ENCODE measurements at places on chromosomes 12 and 14. TPM values are rescaled to one million over a fixed set of nuclear protein-coding genes. Genes with fewer than 3 reads are reported as not detected.
A peak's percentile ranks its signal among the peaks of the same experiment; 100 is the strongest.

LRRK2 gene
- polyA plus RNA-seq: 0.26 TPM

DNA sequence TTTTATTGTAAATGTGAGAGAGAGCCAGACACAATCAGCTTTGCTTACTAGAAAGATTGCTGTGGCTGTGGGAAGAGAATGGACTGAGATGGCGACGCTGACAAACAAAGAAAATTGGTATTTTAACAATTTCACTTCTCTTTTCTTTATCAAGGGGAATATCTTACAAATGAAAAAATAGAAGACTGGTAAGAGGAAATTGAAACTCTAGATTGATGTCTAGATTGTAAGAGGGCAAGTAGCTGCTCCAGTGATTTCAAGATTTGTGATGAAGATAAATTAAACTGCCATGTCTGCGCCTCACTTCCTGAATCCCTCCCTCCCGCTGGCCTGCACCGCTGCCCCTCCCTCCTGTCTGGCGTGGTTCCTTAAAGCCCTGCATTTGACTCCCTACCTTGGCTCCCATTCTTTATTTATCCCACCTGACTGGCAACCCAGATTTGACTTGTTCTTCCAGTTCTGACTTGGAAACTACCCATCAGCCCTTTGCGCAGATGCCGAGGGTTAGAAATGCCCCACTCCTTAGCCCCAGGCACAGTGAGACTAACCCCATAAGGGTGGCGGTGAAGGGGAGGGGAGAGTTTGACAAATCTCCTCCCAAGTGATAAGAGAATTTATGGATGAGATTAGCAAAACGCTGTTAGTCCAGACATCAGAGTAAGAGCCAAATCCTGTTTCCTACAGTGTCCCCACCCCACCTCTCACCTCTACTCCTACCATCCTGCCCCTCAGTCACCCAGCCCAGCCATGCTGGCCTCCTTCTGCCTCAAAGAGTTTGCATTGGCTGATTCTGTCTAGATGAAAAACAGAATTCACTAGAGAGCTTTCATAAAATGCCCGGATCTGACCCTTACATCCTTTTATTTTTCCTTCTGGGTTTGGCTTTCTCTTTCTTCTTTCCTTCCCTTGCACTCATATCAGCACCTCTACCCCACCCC, 125.3 kb upstream of the ATF7IP start:
- no peak for DNase-seq

DNA sequence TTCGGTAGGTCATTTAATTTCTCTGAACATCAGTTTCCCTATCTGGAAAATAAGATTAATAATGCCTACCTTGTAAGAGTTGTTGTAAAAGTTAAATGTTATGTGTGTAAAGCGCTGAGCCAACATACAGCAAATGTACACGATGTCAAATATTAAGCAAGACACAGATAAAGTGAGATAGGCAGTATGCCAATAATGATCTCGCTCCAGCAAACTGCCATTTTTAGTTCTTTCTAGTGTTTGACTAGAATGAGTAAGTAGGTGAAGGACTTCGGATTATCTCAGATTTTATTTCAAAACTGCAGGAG, 840 bp downstream of the DHRS7 start:
- no peak for DNase-seq

GRCh38 chr12:20620261-20620660, 74.9 kb upstream of the SLCO1C1 start:
- DNase-seq: no peak

DNA sequence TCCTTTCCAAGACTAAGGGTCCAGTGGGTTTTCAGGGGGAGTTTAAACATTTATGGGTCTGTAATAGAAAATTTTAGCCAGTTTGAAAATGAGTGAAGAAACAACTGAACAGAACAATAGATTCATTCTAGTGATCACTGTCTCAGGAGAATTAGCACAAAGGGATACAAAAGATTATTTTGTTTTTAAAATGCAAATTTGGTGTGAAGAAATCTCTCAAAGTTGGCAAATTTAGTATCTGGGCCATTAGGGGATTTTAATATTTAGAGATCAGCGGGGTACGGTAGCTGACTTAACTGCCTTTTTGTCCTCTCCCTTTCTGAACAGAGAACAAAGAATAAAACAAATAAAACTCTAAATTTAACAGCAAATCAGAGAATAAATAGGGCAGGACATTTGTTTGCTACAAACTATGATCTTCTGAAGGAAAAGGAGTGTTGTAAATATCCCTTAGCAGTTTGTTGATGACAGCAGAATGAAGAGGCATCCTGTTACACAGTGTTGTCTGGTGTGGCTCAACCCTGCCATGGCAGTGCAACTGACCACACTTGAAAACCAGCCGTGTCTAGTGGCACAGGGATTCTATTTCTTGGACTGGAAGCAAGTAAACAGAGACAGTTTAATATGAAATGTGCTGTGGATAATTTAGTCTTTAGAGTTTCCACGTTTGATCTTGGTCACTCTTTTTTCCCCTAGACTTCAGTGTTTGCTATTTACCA, 46.3 kb upstream of the LRTM2 start:
- DNase-seq: no peak

DNA sequence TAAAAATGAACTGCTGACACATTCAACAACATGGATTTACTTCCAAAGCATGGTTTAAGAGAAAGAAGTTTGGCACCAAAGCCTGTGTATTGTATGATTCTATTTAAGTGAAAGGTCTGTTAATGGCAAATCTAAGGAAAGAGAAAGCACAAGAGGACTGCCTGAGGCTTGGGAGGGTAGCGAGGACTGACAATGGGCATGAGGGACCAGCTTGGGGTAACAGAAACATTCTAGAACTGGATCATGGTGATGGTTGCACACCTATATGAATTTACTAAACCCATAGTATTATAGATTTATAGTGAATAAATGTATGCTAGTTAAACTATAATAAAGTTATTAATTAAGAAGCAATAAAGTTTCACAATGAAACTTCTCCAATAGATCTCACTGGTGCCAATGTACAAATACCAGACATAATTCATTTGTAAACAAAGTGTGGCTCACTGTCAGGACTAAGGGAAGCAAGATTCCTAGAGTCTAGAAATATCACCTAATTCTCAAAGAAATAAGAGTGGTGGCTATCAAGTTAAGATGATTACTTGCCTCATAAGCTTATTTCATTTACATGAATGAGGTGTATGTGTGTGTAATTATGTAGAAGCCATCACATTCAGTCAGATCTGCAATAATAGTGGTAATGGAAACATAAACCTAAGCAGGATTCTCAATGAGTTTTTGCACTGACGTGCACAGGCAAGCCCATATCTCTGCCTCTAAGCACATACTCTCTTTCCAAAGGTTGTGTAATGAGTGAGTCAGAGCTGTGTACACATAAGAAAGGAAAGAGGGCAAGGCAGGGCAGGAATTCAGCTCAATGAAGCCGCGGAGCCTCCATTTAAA, 353.4 kb downstream of the KCNH5 start:
- DNase-seq: peak; percentile 89
